Activated CD8-positive, alpha-beta T cell treated with anti-CD3 and anti-CD28 coated beads for 36 hours (primary cell): ENCODE measurements at places on chromosomes 12 and 14. TPM values are rescaled to one million over a fixed set of nuclear protein-coding genes. Genes with fewer than 3 reads are reported as not detected.

DNA sequence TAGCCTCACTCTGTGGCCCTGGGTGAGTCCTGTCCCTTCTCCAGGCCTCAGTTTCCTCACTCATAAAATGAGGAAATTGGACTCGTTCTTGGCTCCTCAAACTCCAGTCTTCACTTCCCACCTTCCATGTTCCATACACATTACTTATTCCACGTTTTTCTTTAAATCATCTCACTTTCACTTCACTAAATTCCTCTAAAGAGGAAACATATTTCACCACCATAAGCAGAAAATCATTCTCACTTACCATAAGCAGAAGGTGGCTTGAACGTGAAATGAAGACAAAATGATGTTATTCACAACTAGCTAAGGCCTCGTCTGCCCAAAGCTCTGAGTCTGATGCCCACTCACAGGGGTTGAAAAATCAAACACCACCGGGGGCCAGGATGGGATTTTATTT lies 278.3 kb downstream of the ADGRD1 start:
- H3K4me3 ChIP-seq = no peak overlapping the region
- DNase-seq = no peak
- no peak overlapping the region for H3K27ac ChIP-seq
- peaks cover 22% of the 10 kb centered on the region for H3K27me3 ChIP-seq
- H3K4me1 ChIP-seq = peaks cover 11% of the 10 kb centered on the region
- H3K36me3 ChIP-seq = no peaks in the 10 kb centered on the region

DNA sequence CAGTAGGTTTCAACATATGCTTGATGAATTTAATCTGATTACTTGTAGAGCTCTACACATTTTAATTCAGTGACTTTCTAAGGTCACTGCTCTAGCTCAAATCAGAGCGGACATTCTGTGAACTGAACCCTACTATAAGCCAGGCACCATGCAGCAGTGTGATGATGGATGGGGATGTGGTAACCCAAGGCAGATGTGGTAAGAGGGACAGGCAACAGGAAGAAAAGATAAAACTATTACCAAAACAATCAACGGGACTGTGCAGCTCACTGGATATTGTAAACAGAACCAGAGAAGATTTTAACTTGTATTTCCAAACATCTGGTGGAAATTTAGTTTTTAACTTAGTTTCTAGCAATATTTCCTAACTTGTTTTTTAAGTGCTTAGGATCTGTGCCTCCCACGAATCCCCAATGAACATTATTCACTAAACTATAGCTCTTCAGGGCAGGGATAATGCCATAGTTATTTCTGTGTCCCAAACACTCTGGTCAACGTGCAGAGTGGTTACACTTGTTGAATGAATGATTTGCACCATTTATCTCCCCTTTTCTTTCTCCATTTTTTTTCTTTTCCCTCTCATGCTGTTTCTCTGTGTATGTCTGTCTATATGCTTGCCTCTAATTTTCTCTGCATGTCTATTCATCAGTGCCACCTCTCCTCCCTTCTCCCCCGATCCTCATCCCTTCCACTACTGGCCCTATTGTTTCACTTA lies 3.0 kb downstream of the ERO1A start:
- H3K36me3 ChIP-seq = peaks cover 53% of the 10 kb centered on the region
- DNase-seq = peak; percentile 34
- H3K4me1 ChIP-seq = peaks cover 61% of the 10 kb centered on the region
- H3K4me3 ChIP-seq = peak overlapping the region; percentile 66
- H3K27me3 ChIP-seq = no peaks in the 10 kb centered on the region
- peak overlapping the region; percentile 66 for H3K27ac ChIP-seq

GRCh38 chr14:91113829-91114078 lies at the start of gene DGLUCY:
DGLUCY (plus strand) TSS chr14:91114073; CDS start chr14:91160295, 46,222 bp downstream.
- peak within 1 kb of the TSS; percentile 92 for H3K27ac ChIP-seq
- peaks cover 41% of the 10 kb centered on the region for H3K36me3 ChIP-seq
- peak; percentile 87 for DNase-seq
- H3K4me3 ChIP-seq = peak within 1 kb of the TSS; percentile 92
- no peaks in the 10 kb centered on the region for H3K27me3 ChIP-seq
- peaks cover 58% of the 10 kb centered on the region for H3K4me1 ChIP-seq

- DNase-seq = no peak
- H3K4me3 ChIP-seq = no peak overlapping the region
- no peaks in the 10 kb centered on the region for H3K4me1 ChIP-seq
Measured at GRCh38 chr12:104906695-104907094, 51.4 kb downstream of the SLC41A2 start.

GRCh38 chr14:23559010-23559925 lies 3.2 kb downstream of the THTPA start:
- peak; percentile 78 for DNase-seq
- H3K36me3 ChIP-seq = peaks cover 39% of the 10 kb centered on the region
- no peaks in the 10 kb centered on the region for H3K27me3 ChIP-seq
- H3K4me3 ChIP-seq = no peak overlapping the region
- H3K4me1 ChIP-seq = peaks cover 39% of the 10 kb centered on the region

DNA sequence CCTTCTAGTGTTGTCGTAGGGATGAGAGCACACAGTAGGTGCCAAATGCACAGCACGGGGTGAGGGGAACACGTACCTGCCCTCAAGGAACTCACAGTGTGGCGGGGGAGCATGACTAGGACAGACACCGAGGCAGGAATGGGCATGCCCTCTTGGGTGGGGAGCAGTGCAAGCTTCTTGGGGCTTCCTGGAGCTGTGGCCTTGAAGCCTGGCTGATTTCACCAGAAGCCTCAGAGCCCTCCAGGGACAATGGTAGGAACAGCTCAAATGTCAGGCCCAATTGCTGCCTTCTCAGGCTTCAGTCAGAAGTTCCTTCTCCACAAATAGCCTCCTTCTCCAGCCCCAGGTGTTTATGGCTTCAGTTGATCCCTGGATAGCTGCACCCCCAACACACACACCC lies 43.4 kb downstream of the TEAD4 start:
- H3K27ac ChIP-seq = no peak overlapping the region
- H3K36me3 ChIP-seq = no peaks in the 10 kb centered on the region
- H3K4me3 ChIP-seq = no peak overlapping the region
- peaks cover 3% of the 10 kb centered on the region for H3K27me3 ChIP-seq
- H3K4me1 ChIP-seq = no peaks in the 10 kb centered on the region

DNA sequence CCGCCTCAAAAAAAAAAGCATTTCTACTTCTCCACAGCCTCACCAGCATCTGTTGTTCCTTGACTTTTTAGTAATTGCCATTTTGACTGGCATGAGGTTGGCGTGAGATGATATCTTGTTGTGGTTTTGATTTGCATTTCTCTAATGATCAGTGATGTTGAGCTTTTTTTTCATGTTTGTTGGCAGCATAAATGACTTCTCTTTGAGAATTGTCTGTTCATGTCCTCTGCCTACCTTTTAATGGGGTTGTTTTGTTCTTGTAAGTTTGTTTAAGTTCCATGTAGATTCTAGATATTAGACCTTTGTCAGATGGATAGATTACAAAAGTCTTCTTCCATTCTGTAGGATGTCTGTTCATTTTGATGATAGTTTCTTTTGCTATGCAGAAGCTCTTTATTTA lies 182.9 kb downstream of the FOXG1 start:
- H3K4me3 ChIP-seq = no peak overlapping the region
- H3K27ac ChIP-seq = no peak overlapping the region
- no peak for DNase-seq
- H3K36me3 ChIP-seq = no peaks in the 10 kb centered on the region
- H3K4me1 ChIP-seq = no peaks in the 10 kb centered on the region
- no peaks in the 10 kb centered on the region for H3K27me3 ChIP-seq

Gene TEX52
- total RNA-seq = 0.29 TPM
